ENCODE measurements at places on chromosomes 3 and 15.
A peak's percentile ranks its signal among the peaks of the same experiment; 100 is the strongest.

DNA sequence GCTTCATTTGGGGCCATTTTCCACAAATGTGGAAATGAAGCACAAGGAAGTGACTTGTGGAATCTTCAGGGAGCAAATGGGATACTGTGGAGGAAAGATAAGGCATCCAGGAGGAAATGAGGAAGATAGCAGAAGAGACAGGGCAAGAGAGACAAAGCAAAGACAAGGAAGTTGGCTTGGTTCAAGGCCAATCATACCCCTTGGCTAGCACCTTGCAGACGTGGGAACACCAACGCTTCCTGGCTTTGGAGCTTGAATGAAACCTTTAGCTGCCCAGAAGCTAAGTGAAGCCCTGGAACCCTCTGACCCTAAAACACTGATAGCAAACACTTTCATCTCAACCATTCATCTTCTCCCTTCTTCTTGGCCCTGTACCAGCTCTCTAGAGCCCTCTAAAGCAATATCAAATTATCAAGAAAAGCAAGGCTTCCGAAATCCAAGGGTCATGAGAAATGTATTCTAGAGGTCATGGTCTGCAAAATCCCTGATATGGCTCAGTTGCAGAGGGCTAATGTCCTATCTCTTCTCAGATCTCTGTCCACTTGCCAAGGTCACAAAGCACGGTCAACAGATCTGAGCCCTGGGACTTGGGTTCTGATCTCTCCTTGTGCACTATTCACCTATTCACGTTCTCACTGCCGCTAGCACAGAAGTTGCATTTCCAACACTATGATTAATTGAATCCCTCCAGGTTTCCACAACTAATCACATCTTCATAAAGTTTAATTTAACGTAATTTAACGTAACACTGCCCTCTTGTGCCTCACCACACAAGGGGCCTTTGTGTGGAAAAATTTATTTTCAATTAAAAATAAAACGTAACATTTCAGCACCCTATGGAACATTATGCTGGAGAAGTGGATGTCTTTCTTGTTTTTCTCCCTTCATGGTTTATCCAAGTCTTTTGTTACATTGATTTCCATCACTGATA, 557.6 kb upstream of the ADAMTS9 start:
- DNase-seq: no peak

- no peak for DNase-seq
These were observed 4.0 kb upstream of the PLAAT1 start for GRCh38 chr3:193237030-193237429.

DNA sequence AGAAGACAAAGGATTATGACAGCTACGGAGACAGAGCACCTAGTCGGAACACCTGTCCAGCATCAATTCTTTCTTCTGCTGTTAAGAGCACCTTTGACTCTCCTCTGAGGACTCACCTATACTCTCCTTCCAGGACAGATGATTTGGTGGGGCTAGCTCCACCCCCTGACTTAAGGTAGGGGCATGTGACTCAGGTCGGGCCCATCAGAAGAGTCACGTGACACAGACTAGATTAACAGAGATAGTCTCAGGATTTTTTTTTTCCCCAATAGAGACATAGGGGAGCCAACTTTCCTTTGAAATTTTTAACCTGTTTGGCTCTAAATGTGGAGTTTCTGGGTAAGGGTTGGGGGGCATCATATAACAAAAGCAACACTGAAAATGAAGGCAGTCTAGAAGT, 11.4 kb upstream of the WNT5A start:
- no peak for DNase-seq

DNA sequence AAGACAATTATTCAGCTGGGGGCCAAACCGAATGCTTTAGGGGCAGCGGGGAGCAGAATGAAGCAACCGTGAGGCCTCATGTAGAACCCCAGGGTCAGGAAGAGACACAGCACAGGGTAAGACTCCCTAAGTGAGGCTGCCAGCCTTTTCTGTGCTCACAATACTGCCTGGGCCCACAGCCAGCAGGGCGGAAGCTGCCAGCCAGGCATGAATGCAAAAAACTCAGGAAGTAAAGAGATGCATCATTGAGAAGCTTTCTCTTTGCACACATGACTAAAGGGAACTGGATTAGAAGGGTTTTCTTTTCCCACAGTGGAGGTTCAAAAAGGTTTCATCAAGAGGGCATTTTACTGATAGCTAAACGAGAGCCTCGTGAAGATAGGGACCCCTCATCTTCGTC, 33.3 kb downstream of the CA12 start:
- DNase-seq: peak; percentile 87

DNA sequence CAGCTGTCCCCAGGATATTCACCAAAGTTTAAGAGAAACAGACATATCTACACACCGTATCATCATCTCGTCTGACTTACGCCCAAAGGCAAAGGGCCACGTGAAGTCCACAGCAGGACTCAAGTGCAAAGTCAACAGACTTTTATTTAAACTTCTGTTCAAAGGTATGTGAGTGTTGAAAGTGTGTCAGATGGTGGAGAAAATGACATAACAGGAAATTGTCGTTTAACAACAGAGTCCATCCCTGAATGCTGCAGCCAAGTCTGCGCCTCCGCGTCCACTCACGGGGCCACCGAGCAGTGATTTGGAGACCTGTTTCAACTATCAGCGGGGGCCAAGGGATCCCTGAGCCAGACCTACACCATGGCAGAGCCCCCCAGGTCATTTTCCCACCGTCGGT, 165.6 kb downstream of the XXYLT1 start:
- DNase-seq: no peak

DNA sequence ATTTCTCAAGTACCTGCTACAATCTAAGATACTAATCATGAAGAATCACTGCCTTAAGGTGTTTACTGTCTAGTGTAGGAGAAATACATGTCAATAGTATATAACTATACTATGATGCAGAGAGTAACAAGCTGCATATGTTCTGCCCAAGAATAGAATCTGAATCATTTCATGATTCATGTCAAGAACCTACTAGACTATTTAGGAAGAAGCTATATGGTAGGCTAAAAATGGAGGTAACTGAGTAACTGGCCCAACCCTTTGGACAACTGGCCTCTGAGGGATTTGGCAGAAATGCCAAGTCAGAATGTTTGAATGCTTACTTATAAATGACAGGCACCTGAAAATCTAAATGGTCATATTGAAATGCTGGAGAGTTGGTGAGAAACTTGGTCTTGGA, 59.9 kb upstream of the DGKG start:
- DNase-seq: no peak

DNA sequence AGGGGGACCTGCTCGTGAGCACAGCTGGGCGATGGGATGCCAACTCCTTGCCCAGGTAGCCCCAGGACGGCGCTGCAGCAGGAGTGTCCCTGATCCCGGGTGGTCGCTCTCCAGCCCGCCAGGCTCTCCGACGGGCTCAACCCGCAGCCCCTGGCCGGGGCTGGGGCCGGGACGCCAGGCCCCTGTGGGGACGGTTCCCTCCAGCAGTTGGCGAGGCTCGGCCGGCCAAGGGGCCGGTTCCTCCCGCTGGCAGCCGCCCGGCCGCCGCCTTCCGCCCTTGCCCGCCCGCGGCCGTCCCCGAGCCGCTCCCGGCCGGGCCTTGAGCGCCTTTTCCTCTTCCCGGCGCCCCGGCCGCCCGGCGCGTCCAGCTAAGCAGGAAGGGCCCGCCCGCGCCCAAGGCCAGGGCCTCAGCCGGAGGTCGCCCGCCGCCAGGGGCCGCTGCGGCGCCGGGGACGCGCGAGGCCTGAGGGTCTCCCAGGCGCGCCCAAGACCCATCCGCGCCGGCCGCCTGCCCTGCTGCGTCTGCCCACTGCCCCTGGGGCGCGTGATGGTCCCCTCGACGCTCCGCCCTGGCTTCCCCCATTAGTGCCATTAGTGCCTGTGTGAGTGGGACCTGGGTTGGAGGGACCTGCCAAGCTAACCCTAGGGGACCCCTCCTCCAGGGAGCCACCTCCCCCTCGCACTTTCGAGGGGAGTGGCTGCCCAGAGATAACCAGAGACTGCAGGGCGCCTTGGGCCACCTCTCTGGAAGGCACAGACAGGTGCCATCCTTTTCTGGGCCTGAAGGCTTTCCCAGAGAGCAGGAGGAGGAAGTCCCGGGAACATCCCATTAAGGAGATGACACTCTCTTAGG, 106.4 kb downstream of the FBLN2 start:
- DNase-seq: no peak

GRCh38 chr3:112569265-112569664, 7.4 kb downstream of the SLC35A5 start:
- DNase-seq: no peak

- peak; percentile 43 for DNase-seq
These were observed 739 bp downstream of the SNRPN start for GRCh38 chr15:24955531-24955921.

DNA sequence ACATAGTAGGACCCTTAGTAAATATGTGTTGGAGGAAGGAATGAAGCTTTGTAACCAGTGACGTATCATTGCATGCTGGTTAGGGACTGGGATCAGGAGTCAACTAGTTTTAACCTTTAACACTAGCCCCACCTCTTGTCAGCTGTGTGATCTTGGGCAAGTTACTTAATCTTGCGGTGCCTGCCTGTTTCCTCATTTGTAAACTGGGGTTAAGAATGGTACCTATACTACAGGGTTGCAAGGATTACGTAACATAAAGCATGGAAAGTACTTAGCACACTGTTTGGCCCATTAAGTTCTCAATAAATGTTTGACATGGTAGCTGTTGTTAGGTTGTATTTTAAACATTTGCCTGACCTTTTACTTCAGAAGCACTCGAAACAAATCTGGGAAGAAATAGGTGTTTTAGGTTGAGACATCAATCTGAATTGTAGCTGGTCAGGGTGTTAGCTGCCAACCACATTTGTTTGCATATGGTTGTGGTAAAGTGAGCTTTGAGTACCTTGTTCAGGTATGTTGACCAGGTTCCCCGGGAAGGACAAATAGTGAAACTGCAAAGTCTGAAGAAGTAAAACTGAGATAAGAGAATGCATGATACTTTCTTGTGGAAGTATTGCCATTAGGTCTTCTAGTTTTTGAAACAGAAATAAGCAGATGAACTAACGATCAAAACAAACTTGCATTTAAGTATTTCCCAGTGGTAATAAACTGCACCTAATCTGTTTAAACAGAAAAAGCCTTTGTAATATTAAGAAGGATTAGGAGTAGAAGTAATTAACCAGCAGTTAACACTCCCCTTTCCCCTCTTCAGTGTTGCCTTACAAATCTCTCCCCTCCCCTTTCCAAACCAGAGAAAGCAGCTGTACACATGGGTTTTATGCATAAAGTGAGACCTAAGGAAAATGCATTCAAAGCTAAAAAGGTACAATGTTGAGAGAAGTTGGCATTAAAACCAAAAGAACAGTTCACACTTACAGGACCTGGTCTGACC, 25.8 kb upstream of the SCAANT1 start:
- no peak for DNase-seq

DNA sequence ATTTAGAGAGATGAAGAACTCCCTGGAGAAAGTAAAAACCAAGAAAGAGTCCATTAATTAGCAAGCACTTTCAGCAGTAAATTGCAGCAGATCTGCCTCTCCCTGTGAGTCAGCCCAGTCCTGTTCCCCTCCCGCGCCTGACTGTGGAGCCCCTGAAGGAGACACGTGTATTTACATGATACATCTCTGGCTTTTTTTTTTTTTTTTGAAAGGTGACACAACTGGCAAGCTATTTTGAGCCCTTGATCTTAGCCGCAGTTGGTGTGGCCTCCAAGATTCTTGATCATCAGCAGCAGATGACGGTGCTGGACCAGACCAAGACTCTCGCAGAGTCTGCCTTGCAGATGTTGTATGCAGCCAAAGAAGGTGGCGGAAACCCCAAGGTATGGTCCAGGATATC, 271.8 kb upstream of the TPM1 start:
- DNase-seq: no peak

- no peak for DNase-seq
These were observed 153.6 kb downstream of the TMEM108 start for GRCh38 chr3:133191818-133192217.

- peak; percentile 38 for DNase-seq
These were observed 5.4 kb downstream of the EHD4 start for GRCh38 chr15:41966920-41967465.

DNA sequence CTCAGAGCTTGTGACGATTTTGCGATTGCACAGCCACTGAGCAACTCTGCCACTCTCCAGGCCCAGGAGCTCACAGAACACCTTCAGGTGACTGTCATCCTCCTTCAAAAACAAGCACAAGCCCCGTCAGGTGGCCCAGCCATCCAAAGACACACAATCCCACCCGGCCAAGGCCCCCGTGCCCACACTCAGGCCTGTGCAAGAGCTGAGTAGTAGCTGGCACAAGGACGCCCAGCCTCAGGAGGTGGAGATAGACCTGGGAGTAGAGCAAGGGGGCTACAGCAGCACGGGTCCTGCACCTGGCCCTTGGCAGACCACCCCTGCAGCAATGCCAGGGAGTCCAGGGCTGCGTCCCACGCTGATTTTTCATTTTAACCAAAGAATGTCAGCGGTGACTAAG, 34.6 kb downstream of the MYO5C start:
- no peak for DNase-seq

DNA sequence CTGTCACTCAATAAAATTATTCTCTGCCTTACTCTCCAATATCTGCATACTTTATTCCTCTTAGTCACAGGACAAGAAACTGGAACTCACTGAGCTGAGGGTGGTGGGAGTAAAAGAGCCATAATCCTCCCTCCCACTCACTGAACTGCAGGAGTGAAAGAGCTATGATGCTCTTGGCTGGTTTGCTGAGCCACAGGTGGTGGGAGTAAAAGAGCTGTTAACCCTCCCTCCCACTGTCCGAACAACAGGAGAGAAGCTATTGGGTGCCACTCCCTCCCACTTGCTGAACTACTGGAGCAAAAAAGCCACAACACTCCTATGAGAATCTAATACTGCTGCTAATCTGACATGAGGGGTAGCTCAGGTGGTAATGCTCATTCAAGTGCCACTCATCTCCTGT, 391.0 kb downstream of the NSUN3 start:
- DNase-seq: no peak

DNA sequence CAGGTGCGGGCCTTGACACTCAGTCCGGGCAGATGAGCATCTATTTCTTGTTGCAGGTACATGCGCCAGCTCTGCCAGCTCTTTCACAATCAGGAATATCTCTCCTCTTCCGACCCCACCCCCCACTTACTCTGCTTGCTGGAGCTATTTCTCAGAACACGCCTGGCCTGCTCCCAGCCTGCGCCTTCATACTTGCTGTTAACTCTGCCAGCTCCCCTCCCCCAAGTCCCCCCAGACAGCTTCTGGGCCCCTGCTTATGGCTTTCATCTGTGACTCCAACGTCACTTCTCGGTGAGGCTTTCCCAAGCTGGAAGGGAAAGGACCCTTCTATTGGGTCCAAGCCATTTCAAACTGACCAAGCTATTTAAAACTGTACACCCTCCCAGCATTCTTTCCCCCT, 15.2 kb downstream of the MAGEF1 start:
- no peak for DNase-seq

GRCh38 chr3:37183375-37183831, 9.0 kb upstream of the LRRFIP2 start:
- no peak for DNase-seq

GRCh38 chr15:100596792-100597191, 5.2 kb downstream of the LINS1 start:
- no peak for DNase-seq

- no peak for DNase-seq
These were observed 312.5 kb downstream of the SHQ1 start for GRCh38 chr3:72535772-72536171.
